NCI-H1048 (cell line): ENCODE measurements at places on chromosomes 12 and 14.

- DNase-seq: no peak
Observed at GRCh38 chr14:69529563-69529962, 45.0 kb downstream of the PLEKHD1 start.

DNA sequence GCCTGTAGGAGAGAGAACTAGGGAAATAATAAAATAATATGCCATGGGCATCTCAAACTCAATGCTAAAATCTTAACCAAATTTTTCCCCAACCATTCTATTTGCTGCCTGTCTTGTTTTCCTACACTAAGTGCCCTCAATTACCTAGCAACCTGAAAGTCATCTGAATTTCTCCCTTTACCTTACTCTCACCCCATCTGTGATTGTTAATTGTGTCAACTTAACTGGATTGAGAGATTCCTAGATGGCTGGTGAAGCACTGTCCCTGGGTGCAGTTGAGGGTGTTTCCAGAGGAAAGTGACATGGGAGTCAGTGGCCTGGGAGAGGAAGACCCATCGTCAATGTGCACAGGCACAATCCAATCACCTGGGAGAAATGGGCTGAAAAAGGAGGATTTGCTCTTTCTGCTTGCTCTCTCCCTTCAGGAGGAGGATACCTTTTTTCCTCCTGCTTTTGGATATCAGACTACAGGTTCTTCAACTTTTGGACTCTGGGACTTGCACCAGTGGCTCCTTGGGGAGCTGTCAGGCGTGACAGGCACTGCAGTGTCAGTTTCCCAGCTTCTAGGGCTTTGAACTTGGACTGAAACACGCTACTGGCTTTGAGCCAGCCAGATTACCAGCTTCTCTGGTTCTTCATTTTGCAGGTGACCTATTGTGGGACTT, 100.1 kb downstream of the PPP1R12A start:
- no peak for DNase-seq

- DNase-seq: no peak
Observed at GRCh38 chr12:98002887-98003493, 512.4 kb upstream of the TMPO start.

DNA sequence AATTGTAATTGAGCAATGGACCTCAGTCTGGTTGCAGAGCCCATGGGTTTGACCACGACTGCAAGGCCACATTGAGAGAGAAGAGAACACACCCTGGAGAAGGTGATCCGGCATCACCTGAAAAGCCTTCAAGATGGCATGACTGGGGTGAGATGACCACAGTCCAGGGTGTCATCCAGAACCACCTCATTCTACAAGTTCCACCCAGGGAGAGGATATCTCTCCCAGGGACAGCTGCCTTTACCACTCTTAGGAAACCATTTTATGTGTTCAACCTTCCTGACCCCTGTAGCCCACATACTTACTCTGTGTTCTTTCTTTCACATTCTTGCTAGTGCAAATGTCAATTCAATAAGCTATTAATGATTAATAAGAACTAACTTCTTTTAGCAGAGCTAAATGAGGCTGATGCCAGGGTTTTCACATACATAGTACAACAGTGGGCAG, 43.4 kb upstream of the CPM start:
- DNase-seq: no peak

GRCh38 chr12:47740606-47741339, 15.5 kb upstream of the ENDOU start:
- no peak for DNase-seq

DNA sequence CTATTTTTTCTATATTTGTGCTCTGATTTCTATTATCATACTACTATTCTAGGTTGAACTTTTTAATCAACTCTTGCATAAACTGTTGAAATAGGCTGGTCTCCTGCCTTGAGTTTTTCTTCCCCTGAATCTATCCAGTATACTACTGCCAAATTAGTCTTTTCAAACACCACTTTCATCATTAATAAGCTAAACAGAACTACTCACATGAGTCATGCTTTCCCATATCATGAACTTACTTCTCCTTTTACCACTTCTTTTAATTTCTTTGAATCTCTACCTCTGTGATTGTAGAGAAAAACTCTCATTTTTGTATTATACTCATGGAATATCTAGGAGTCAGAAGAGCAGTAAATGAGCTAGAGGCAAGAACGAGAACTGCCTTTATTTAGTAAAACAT, 340.3 kb upstream of the PDE3A start:
- DNase-seq: no peak

DNA sequence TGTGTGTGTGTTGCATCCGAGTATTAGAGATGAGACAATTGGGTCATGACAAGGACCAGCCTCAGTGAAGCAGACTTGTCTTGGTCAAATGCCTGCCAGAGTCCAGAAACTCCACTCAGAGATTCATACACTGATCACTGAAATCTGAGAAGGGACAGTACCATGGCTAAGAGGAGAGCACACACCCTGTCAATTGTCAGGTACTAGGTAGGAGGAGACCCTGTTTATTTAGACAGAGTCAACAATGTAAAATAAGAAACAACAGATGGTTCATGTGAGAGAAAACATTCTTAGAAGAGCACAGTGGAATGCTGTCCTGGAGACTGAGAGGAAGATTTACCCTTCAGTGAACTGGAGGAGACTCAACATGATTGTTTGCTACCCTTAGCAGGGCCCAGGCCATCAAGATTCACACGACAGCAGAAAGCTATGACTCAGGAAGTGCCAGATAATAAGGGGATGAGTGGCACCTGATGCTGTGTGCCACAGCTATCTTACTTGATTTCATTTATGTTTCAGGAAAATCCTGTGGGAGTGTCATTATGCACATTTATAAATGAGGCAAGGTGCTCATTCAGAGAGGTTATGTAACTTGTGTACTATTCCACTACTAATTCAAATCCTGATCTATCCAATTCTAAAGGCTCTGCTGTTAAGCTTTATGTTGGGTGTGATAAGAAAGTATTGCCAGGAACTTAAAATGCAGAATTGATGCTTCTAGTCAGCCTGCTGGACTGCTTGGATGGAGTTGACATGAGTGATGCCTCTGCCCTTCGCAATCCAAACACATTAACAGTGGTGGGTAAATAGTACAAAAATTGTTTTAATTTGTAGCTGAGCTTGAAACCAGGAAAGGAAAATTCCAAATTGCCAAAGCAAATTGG, 136.6 kb upstream of the NEDD1 start:
- DNase-seq: no peak

DNA sequence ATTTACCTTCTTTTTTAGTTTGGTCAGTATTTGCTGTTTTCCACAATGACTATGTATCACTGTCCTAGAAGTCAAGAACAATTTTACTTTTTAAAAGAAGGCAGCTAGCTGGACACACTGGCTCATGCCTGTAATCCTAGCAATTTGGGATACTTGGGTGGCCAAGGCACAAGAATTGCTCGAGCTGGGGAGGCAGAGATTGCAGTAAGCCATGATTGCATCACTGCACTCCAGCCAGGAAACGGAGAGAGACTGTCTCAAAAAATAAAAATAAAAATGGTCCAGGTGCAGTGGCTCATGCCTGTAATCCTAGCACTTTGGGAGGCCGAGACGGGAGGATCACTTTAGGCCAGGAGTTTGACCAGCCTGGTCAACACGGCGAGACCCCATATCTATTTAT, 28.3 kb downstream of the MDM1 start:
- DNase-seq: no peak

DNA sequence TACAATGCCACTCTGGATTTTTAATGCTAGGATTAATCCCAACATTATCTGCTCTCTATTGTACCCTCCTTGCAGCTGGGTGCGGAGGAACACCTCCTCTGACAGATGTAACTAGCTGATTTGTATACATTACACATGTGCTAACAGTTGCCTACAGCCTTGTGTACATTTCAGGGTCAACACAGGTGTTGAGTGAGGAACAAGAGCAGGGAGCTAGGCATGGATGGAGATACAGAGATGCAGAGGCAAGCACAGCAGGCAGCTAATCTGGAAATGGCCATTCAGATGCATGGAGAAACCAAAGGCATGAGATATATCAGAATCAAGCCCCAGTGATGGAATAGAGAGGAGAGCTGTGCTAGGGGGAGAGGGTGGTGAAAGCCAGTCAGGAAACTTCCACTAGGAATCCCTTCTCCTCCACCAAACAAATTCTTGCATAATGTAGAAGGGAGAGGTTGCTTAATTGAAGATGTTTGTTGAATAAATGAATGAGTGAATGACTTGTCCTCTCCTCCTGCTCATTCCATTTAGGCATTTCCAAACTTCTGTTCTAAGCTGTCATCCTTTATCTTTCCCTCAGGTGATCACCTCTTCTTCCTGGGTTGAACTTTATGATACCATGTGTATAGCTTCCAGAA, 313.2 kb downstream of the ATP23 start:
- no peak for DNase-seq

DNA sequence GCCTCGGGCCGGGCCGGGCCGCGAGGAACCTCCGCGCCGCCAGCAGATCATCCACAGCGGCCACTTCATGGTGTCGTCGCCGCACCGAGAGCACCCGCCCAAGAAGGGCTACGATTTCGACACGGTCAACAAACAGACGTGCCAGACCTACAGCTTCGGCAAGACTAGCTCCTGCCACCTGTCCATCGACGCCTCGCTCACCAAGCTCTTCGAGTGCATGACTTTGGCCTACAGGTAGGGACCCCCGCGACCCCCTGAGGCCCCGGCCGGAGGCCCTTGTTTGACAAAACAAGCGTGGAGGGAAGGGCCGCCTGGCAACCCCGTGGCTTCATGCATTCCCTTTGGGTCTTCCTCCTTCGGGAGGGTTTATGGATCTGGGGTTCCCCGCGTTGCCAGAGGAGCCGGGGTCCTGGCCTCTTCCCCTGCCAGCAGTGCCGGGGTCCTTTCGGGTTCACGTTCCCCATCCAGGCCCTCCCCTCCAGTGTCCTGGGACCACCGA, 526 bp downstream of the MLXIP start:
- no peak for DNase-seq

GRCh38 chr12:94819011-94819410, 168.7 kb upstream of the TMCC3 start:
- no peak for DNase-seq

DNA sequence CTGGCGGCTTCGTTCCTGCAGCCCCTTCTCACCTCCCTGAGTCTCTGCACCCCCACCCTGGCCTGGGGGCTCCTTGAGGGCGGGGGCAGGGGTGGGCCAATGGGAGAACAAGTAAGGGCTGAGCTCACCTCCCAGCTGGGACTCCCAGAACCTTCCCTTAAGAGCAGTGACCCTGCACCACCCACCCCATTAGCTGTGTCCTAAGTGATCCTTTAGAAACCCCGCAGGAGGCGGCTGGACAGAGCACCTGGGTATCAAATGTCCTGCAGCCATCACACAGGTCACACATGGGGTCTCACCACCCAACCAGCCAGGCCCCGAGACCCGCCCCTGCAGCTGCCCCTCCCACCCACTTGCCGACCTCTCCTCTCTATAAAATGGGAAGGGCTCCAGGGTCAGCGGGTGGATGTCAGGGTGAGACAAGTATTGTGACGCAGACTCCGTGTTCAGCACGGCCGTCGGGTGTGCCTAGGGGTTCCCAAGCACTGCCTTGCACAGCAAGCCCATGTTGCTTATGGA, 151.2 kb upstream of the C14orf180 start:
- no peak for DNase-seq

DNA sequence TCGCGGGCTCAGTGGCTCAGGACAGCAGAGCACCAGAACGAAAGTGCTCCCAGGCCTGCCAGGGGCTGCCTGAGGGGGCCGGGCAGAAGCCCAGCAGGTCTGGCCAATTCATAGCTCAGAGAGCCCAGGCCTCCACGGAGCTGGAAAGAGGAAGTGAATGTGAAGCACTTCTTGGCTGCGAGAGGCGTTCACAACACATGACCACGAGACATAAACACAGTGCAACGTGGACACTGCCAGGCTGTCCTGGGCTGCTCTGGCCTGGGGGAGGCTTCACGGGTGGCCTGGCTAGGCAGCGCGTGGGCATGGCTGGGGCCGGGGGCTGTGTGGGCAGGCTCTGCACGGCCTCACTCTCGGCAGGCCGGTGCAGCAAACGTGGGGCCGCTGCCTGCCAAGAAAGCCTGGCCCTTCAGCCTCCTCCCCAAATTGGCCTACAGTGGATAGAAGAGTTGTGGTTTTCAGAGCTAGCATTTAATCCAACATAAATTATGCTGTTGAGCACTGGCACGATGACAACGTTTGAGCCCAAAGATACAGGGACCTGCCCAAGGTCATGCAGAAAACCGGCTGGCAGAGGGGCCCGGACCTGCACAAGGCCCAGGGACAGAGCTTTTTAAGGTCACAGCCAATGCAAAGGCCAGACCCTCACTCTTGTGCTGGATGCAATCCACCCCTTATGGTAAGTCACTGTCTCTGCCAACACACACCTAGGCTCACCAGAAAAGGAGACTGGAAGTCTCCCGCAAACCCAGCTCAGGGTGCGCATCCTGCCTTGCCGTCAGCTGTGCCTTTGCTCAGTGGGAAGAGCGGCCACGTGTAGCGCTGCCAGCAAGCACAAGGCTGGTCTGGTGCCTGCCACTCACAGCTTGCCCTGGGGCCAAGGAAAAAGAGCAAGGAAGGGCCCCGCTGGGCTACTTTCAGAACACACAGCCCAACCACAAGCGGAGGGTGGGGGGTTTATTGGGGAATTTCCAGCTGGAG, 8.6 kb downstream of the SLC25A29 start:
- DNase-seq: no peak

- DNase-seq: no peak
Observed at GRCh38 chr14:33532553-33532952, 418.3 kb downstream of the EGLN3 start.

DNA sequence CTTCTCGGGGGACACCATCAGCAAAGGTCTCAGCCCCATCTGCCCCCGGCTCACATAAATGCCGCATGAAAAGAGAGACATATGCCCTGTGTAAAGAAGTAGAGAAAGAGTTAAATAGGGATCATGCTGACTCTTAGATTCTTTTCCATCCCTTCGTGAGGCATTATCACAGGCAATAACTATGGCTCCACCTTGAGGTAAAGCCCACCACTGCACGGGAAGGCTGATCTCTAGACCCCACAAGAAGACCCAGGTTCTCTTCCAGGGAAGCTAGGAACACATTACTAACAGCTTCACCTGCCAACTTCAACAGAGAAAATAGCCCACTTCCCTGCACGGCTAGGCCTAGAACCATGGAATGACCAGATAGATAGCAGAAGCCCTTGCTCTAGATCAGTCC, 14.1 kb upstream of the NOP2 start:
- no peak for DNase-seq

GRCh38 chr14:71701990-71702389, 230.2 kb upstream of the RGS6 start:
- DNase-seq: no peak

GRCh38 chr14:101102875-101103274, 199.4 kb upstream of the RTL1 start:
- DNase-seq: no peak

DNA sequence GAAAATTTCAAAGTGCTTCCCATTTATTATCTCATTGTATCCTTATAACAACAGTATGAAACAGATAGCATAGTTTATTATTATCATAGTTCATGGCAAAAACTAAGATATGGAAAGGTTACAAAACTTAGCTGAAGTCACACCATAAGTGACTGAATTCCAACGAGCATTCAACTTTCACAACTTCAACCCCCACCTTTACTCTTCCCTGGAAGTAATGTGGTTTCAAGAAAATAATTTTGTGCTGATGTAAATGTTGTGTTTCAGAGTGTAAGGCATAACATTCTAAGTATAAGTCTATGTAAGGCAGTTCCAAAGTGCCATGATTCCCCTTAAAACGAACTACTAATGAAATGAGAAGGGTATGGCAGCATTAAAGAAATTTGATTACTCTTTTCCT, 454.5 kb downstream of the BCAT1 start:
- DNase-seq: no peak
